ENCODE measurements at places on chromosomes 11 and 22.

DNA sequence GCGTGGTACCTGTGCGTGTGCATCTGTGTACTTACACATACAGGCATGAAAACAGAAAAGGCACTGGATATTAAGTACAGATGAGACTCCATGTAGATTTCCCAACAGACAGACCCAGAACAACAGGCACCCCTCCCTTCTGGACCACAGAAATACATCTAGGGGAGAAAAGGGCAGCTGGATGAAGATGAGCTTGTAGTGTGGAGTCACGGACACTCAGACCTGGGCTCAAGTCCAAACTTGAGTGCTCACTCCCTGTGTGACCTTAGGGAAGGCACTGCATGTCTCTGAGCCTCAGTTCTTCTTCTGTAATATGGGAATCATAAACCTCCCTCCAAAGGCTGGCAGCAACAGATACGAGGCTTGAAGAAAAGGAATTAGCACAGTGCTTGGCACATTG, 108.9 kb downstream of the GALNT18 start:
- no peak for DNase-seq

DNA sequence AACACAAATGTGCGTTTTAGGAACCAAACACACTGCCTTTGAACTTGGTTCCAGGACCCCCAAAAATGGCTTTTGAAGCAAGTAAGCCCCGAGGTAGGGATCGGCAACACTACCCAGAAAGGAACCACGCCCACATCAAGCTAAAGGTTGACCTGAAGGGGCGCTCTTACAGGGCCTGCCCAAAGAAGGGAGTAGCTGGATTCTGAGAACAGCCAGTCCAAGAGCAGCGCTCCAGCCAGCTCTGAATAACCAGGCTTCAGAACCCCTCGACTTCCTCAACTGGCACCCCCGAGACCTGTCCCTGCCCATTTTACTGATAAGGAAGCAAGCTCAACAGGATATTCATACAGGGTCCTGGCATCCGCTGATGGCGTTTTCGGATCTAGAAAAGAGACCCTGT, 18.9 kb upstream of the MOB2 start:
- no peak for DNase-seq

DNA sequence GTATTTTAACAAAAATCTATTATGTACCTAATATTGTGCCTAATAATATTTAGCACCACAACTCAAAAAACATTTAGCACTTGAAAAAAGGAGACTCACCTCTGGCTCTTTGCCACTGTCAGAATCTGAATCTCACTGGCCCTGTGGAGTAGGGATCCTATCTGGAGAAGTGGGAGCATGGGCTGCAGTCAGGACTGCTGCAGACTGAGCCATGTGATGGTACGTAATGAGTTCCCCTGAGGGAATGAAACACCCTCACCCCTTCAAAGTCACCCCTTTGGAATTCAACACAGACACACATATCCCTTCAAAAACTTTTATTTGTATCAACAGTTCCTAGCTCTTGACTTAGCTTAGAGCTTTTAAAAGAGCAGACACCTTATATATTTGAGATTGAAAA, 6.5 kb downstream of the PTPMT1 start:
- no peak for DNase-seq

- no peak for DNase-seq
Measured at GRCh38 chr22:39138357-39138997, 14.0 kb downstream of the CBX7 start.

DNA sequence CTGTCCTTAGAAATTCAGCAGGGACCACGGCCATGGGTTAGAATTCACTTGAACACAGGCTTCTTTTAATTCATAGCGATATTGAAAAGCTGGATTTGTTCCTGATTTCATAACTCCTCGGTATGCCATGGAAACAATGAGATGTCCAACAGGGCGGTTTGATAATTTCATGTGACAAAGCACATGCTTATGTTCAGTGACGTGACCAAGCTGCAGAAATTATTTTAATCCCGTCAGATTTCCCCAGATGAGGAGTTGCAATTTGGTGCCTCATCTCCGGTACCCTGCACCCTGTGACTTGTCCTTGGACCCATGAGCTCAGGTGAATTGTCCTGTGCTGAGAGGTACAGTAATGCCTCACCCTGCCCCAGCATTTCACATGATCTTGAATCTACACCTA, 81.7 kb downstream of the C11orf91 start:
- DNase-seq = no peak

DNA sequence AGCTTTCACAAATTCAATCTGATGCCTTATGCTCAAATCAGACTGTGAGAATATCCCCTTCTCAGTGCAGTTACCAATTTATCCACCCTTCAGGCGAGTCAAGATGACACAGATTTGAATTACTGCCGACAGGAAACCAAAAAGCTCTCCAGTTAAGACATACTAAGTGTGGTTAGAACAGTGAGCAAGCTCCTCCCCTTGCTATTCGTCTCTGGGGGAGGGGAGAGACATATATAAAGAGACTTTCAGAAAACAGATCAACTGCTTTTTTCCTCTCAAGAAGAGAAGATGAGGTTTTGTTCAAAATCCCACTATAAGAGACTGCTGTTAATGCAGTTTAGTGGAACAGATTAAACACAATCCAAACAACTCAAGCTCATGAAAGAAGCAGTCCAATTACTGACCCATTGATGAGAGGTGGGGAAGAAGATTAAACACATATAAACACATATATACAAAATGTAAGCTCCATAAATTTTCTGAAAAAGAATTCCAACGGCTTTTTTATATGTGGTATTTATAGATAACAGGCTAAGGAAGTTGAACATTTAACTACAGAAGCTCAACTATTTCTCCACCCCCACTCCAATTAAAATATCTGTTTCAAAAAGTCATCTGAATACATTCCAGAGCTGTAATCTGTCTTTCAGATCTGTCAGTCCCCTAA, 102.7 kb downstream of the MRTFA start:
- peak; percentile 19 for DNase-seq

GRCh38 chr11:78380615-78381051, 37.0 kb downstream of the GAB2 start:
- DNase-seq = no peak

GRCh38 chr11:34509336-34509876, 4.2 kb downstream of the ELF5 start:
- no peak for DNase-seq

GRCh38 chr11:78319453-78319955, 98.1 kb downstream of the GAB2 start:
- no peak for DNase-seq

- no peak for DNase-seq
Measured at GRCh38 chr11:84089072-84090057, 803.2 kb upstream of the CCDC90B start.

- DNase-seq = no peak
Measured at GRCh38 chr11:19355601-19356000, 114.9 kb upstream of the E2F8 start.

DNA sequence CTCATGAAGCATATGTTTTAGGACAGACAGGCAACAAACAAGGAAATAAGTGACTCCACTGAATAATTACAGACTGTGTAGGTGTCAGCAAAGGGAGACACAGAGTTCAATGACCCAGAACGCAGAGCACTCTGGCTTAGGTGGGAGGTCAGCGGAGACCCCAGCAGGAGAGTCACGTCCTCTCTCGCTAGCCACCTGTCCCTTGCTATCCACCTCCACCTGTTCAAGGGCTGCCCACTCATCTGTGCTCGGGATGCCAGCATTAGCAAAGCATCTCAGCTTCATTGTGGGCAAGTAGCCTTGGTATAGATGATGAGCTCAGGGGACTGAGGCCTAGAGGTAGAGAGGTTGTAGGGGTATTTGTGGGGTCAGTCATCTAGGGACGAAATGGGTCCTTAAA, 21.8 kb upstream of the ATXN10 start:
- DNase-seq = no peak

DNA sequence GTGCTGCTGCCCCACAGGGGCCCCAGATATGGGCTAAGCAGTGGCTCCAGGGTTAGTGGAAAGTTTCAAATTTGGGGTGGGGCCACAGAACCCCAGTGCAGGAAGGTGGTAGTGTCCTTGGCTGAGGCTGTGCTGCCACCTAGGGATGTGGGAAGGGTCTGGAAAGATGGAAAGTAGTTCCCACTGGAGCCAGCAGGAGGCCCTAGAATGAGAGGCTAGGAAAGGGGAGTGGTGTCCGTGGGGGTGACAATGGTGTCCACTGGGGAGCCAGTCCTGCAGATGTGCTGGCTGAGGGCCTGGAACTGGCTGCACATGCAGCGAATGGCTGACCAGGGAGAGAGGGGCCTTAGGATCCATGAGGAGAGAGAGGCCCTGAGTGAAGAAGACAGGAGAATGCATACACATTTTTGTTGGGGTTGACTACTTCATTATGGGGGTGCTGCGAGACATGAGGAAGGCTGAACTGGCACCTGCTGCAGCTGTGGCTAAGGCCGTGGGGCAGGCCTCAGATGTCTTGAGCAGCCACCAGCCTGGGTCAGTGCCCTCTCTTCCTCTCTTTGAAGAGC, 21.1 kb downstream of the RFPL3 start:
- DNase-seq = no peak

DNA sequence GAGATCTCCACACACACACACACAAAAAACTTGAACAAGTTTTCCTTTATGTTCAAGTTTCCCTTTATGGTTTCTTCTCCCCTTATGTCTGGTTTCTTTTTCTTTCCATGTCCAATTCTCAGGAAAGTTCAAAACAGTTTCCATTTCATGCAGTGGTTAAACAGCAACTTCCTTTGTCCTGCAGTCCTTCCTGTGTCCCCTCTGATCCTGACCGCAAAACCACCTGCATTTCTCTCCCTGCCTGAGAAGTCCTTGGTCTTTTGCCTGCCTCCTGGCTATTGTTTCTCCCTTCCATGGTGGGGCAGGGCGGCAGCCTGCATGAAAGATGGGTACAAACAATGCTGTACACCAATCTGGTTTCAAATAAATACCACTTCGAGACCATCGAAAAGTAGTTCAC, 58.3 kb upstream of the SORL1 start:
- no peak for DNase-seq

DNA sequence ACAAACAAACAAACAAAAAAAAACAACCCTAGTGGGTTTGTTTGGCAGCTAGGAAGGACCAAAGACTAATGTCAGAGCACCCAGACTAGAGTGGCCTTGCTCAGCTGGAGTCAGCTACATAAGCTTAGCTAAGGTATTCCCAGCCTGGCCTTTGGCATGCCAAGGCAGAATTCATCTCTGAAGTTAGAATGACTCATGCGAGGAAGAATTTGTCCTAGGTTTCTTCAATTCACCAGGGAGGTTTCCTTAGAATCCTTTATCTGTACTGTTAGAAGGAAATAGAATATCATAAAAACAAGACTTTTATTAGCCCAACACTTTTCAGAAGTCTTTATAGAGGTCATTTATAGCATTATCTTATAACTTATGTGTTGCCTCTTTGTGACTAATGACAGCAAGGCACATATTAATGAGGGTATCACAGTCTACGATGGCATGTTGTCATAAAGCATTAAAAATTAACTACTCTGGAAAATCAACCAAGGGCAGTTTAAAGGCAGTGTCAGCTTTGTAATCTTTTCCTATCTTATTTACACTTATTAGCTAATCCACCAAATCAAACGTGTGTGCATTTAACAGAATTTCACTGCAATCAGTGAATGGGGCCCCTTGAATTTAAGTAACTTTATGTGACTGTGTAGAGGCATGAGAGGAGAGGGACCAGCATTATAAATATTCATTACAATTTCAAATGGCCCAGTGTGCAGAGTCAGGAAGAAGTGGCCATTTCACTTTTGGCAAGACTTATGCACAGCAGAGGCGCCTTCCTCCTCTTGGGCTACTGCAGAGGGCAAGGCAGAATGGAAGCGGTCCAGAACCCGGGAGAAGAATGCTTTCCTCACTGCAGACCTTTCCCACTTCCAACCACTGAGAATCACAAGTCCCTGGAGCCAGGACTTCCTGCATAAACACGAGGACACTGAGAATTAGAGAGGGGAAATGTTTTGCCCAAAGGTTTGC, 36.3 kb downstream of the SLC5A1 start:
- DNase-seq = no peak

DNA sequence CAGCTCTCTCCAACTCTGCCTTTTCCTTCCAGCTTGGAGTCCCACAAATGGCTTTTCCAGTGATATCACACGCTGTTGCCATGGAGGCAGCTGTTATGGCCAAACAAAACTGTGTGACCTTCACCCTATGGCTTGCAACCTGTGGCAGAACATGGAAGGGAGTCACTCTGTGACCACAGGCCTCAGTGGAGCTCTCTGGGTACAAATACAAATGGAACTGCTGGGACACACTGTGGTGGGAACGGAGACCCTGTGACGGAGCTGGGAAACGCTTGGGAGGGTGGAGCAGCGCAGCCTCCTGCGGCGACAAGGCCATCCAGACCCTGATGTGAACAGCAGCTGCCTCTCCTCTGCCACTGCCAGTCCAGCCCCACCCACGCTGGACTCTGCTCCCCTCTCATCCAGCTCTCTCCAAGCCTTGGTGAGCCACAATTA, 162.5 kb downstream of the ETS1 start:
- no peak for DNase-seq

DNA sequence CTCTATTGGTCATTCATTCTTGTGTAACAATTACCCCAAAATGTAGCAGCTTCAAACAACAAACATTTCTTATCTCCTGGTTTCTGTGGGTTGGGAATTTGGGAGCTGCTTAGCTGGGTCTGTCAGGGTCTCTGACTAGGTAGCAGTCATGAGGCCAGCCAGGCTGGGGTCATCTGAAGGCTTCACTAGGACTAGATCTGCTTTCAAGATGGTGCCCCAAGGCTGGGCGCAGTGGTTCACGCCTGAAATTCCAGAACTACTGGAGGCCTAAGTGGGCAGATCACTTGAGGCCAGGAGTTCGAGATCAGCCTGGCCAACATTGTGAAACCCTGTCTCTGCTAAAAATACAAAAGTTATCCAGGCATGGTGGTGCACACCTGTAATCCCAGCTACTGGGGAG, 13.1 kb upstream of the SPDYC start:
- no peak for DNase-seq

GRCh38 chr11:44670794-44671193, 56.0 kb upstream of the TSPAN18 start:
- DNase-seq = no peak

- no peak for DNase-seq
Measured at GRCh38 chr11:108945341-108945740, 280.5 kb downstream of the DDX10 start.

- no peak for DNase-seq
Measured at GRCh38 chr11:117478126-117478860, 150.6 kb downstream of the CEP164 start.

DNA sequence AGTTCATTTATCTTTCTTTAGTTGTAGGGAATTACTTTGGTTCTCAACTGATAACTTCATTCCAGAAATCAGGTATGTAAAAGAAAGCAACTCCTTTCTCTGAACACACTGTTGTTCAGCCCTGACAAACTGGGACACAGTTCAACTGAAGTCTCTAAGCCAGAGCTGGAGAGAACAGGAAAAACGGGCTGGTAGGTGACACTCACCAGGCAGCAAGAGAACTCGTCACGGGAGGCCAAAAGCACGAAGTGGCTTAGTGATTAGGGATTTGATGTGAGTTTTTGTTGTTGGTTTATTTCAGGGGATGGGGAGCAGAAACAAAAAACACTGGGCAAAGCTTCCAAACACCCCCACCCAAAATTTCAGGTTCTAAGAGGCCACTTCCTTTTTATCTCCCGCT, 54.1 kb downstream of the MYH9 start:
- DNase-seq = no peak

All from stimulated activated CD8-positive, alpha-beta memory T cell treated with anti-CD3 and anti-CD28 coated beads, Interleukin-7, amount 100 ng/mL, for 1 hour (primary cell).